ENCODE measurements at places on chromosomes 11 and 22.

GRCh38 chr22:33851821-33852384 lies 68.4 kb downstream of the LARGE1 start:
- no peak for DNase-seq

GRCh38 chr22:40176921-40177737 lies 596 bp upstream of the TNRC6B start:
- DNase-seq = peak; percentile 83

DNA sequence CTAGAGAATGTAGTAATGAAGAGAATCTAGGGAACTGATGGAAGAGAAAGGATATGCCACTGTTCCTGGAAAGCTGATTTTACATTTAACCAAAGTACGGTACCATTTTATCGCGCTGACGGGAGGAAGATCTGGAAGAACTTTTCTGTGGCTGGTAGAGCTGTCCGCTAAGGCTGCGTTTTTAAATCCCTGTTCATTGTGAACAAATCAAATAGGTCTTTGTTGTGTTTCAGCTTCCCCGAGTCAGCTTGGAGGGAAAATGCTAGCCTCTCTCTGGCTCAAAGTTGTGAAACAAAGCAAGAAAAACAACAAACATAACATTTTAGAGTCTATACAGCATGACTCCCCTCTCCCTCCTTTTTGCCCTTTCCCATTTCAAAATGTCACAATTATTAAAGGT lies 34.4 kb downstream of the FBXO7 start:
- DNase-seq = no peak

DNA sequence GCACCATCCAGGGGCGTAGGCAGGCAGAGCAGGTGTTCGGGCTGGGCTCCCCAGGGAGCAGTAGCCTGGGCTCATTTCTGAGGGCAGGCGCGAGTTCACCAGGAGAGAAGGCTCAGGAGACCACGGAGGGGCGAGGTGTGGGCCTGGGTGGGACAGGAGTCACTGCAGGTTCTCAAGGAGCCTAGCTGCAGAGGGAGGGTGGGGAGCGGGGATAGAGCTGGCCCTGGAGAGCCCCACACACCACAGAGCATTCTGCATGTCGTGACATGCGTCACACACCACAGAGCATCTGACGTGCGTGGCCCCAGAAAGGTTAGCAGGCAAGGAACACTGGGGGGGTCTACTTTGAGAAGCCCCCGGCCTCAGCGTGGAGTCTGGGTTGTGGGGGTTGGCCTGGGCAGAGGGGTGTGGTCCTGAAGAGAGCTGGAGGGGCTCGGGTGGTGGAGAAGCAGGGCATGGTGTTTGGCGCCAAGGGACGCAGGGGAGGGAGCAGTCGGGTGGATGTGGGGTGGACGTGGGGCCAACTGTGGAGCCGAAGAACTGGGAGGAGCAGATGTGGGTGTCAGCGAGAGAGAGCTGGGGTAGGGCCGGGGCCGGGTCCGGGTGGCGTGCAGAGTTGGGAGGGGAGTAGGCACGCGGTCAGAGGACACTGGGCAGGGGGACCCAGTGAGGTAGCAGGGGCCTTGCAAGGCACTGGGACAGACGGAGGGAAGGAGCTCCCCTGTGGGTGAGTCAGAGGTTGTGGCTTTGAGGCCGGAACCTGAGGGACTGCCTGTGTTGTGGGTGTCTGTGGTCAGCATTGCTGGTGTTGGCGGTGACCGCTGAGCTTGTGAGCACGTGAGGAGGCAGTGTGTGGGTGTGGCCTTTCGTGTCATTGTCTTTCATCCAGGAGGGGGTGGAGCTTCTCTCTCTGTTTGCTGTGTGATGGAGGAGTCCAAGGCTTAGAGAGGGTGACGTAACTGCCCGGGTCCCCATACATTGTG lies 25.5 kb downstream of the CTTN start:
- DNase-seq = no peak

GRCh38 chr11:73394416-73395296 lies 18.5 kb downstream of the RELT start:
- DNase-seq = no peak

DNA sequence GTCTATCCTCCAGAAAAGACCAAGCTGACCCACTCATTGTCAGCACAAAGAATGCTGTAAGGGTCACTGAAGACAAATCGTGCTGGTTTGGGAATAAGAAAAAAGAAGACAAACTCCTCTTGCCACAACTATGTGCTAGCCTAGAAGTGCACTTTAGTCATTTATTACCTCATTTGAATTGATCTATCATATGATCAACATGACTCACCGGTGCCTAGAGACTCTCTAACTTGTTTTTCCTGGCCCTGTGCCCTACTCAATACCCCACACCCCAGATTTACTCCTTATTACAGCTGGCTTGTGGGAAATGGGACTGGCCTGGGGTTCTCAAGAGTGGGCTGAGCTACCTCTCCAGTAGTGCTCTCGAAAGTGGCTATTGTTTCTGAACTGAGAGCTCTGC lies 35.9 kb upstream of the HORMAD2 start:
- no peak for DNase-seq

GRCh38 chr11:50182486-50182885 lies 149.8 kb downstream of the OR4C45 start:
- DNase-seq = no peak

GRCh38 chr11:115636753-115637527 lies 132.7 kb upstream of the CADM1 start:
- DNase-seq = no peak

GRCh38 chr11:10457901-10458300 lies 2.8 kb downstream of the AMPD3 start:
- no peak for DNase-seq

- DNase-seq = no peak
These were observed 76.9 kb downstream of the BCR start for GRCh38 chr22:23256986-23257888.

GRCh38 chr22:17375914-17376614 lies 6.8 kb downstream of the CECR2 start:
- no peak for DNase-seq

DNA sequence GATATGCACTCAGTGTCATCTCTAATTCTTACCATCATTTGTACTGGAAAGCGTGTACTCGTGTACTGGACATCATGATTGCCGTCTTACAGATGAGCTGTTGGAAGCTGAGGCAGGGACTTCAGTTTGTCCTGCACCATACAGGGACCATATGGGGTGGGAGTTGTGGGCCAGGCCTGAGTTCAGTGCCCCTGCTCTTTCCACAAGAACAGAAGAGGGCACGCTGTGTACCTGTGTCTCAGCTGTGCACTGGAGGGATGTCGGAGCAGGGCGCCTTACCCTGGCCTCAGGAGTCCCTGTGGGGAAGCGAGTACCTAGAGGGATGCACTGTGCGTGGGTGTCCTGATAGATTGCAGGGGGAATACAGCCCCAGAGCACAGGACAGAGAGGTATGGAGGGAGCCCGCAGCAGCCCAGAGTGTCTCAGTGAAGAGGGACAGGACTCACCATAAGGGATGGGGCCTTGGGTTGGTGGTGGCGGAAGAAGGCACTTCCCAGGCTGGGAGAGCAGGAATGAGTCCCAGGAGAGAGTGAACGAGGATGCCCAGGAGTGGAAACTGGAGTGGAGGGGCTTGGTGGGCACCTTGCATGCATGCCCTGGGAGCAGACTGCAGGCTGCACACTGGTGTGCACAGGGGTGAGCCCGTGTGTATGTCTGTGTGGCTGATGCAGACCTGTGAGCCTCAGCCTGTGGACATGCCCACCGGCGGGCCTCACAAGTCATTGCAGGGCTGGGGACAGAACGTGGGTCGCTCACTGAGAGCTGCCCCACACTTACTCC lies 329.7 kb downstream of the TBC1D22A start:
- no peak for DNase-seq

DNA sequence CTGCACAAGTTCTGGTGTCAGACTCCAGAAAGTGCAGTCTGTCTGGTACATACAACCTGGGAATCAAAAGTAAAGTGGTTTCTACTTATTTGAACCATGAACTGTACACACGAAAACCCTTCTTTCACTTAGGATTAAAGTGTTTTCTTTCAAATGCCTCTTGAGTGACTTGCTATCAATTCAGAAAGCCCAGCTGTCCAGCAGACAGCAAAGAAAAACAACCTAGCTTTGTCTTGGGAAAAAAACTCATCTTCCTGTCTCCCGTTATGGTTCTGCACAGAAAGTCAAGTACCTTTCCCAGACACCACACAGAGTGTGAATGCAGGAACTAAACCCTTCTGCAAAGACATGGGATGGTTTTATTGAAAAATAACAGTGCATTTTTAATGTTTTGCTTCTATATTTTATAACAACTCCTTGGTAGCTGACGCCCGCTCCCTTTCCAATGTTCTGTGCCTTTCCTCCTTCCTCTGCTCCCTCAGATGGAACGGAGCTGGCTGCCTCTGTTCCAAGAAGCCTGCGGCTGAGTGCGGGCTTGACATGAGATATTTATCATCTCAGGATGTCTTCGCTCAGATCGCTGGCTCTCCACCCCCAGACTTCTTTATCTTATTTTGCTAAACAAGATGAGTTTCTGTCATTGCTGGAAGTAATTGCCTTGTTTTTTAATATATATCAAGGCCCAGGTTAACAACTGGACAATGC lies 322.3 kb upstream of the B3GAT1 start:
- DNase-seq = no peak

GRCh38 chr11:70327717-70328116 lies 57.2 kb downstream of the PPFIA1 start:
- DNase-seq = no peak

- no peak for DNase-seq
These were observed 9.5 kb downstream of the IGHMBP2 start for GRCh38 chr11:68913188-68913587.
